ENCODE measurements at places on chromosomes 4 and X.

DNA sequence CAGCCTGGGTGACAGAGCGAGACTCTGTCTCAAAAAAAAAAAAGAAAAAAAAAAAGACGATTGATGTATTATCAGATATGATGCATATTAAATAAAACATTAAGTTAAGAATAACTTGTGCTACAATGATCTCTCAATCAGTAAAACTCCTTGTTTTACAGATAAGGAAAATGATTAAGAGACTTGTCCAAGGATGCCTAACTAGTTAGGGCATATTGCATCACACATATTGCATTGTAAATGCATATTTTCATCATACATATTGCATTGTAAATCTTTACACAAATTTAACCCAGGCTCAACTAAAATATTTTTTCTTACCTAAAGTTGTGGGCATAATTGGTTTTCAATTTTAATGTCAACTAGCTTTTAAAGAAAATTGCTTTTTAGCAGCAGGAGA, 26.3 kb downstream of the TBCK start:
- DNase-seq = no peak

- DNase-seq = no peak
Measured at GRCh38 chrX:106286053-106286650, 118.0 kb downstream of the PWWP3B start.

GRCh38 chr4:112374850-112375249, 77.7 kb downstream of the ALPK1 start:
- no peak for DNase-seq

GRCh38 chrX:65679071-65679540, 11.7 kb downstream of the MSN start:
- DNase-seq = no peak

DNA sequence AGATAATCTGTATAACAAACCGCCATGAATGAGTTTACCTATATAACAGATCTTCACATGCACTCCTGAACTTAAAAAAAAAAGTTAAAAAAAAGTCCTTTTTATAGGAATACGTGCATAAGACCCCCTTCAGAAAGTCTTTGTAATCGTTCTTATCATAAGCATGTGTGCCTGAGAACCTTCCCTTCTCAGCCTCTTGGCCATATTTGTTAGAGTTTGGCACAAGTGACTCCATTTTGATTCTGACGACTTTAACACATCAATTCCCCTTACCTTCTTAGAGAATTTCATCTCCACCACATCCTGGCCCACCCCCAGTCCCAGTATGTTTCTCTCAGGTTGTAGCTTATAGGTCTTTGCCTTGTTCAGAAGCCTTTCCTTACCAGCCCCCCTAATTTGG, 16.0 kb upstream of the ANXA5 start:
- no peak for DNase-seq

- DNase-seq = no peak
Measured at GRCh38 chrX:11698702-11699101, 33.0 kb upstream of the ARHGAP6 start.

DNA sequence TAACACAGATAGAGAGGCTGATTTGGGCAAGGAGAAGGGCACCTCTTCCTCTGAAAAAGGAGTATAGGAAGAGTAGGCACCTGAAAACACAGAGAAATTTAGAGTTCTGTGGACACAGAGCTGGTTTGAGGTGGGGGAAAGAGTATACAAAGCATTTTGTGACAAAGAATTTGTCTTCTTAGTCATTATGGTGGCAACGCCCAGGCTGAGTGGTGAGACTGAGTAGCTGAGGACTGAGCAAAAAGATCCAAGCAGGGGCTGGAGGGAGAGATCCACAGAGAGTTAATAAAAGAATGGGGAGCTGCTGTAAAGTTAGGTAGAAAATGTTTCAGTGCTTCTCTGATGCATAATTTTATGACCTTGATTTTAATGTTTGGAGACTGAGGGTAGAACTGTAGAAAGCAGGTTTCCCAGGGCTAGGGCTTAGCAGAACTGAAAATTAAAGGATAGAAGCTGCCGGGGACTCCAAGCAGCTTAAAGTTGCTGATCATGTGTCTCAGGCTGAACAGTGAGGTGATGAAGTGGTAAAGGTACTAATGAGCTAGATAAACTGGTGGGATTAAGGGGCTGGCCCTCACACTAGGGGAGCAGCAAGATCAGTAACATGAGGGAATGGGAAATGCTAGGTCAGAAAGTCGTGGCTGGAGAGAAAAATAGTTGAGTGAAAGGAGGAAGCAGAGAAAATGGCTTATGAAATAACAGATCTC, 118.9 kb downstream of the CEP44 start:
- no peak for DNase-seq

All from colonic mucosa (tissue), 4 donors.